ENCODE measurements at places on chromosomes 6 and 20.

- no peak for DNase-seq
These were observed 126.7 kb upstream of the MLIP start for GRCh38 chr6:53984581-53984980.

GRCh38 chr6:75205776-75206575, at the start of gene COL12A1:
Gene COL12A1 (minus strand): TSS chr6:75206053. CDS start chr6:75202792, 3,261 bp downstream.
- peak; percentile 76 for DNase-seq

DNA sequence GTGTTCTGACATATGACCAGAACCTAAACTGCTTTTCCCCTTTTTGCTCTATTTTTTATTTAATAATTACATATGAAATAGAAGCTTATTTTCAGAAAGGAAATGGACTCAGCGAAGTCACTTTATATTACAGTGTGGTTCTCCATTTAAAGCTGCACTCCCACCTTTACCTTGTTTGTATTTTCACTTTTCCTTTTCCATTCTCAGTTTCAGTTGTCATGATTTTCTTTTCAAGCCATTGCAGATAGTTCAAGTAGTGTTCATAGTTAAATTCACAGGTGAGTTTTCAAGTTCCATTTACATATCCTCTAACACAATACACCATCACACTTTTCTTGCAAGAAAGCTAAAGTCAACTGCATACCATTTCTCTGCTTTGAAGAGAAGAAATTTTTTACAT, 400.2 kb downstream of the HACE1 start:
- no peak for DNase-seq

DNA sequence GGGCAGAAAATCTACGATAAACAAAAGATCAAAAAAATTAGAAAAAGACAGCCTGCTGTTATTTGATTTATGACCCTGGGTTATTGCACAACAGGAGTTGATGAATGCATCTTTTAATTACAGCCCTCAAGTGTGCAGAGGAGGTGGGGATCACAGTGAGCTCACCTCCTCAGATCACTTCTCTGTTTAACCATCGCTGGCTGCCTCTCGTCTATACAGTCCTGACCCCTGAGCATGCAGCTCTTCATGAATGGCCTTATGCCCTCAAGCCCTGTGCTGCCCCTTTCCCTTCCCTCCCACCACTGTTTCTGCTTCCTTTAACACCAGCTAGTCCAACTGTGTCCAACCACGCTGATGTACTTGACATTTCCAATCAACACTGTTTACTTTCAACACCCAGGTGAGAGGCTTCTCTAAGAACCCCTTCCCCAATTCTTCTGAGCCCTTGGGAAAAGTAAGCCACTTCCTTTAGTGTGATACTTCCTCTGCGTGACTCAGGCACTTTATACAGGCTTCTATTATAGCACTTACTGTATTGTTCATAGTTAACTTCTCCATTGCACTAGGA, 60.6 kb upstream of the RIPOR2 start:
- DNase-seq, result no peak

- DNase-seq, result no peak
These were observed 128.4 kb downstream of the KLHL32 start for GRCh38 chr6:97052896-97053295.

GRCh38 chr6:30656513-30656912, 9.6 kb downstream of the C6orf136 start:
- DNase-seq, result no peak

DNA sequence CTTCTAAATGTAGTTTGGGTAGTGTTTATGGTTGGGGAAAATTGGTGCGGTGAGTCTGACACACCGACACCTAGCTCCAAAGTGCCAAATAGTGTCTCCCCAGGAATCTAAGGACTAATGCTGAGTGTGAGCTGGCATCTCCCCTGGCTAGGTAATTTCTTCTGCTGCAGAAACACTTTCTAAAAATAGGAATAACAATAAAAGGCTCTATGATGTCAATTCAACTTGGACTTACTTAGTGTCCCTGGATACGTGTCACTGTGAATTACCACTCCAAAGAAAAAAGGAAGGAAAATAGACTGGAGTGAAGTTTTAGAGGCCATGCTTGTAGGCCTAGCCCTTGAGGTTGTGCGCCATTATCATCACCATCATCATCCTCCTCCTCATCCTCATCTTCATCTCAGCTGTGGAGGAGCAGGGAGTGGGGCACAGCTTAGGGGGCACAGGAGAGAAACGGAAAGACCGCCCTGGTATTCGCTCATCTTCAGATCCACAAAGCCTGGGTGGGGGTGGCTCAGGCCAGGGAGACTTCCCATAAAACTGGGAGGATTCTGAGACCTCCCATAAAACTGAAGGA, 89.6 kb downstream of the TBC1D7 start:
- no peak for DNase-seq

DNA sequence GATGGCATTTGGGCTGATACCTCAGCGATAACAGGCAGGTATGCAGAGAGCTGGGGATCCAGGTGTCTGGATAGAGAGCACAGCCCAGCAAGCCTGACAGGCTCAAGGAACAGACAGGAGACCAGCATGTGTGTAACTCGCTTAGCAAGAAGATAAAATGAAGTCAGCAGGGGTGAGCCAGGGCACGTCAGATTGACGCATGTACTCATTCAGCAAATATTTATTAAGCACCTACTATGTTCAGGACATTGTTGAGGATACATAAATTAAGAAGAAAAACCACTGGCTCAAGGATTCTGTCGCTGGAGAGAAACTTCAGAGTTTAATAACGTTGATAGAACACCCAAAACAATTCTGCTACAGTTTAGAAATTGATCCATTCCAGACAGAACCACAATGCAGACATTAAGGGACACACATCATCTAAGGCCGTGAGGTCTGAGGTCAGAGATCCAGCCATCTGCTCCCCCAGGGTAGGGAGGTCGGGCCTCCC, 1.0 kb upstream of the DUSP22 start:
- DNase-seq, result peak; percentile 36

DNA sequence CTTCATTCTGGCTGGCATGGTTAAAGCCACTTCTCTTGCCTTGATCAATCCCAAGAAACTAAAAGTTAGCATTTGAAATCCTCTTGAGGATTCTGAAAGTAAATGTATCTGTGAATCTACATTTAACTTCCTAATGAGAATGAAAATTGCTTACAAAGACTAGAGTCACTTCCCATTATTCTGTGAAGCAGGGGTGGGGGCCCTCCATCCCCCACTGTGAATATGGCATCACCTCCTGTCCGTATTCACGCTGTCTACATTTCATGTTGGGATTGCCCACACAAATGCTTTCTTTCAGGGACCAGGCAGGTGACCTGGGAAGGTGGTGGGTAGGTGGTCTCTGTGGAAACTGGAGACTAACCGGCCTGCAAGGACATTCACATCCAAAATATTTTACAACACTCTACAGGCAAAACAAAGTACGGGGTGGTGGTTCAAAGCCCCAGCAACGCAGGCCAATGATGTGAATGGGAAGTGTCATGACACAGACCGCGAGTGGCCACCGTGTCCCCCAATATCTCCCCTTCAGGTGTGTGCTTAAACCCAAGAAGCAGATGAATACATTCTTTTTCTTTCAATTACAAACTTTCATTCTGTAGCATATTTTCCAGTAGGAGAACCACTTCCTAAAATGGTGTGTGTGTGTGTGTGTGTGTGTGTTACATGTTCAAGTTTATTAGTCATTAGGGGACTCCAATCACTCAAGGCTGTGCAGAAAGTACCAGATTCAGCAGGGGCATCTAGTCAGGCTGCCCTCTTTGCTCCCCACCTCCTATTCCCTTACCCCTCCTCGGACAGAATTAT, 132.2 kb downstream of the PRND start:
- DNase-seq, result no peak

DNA sequence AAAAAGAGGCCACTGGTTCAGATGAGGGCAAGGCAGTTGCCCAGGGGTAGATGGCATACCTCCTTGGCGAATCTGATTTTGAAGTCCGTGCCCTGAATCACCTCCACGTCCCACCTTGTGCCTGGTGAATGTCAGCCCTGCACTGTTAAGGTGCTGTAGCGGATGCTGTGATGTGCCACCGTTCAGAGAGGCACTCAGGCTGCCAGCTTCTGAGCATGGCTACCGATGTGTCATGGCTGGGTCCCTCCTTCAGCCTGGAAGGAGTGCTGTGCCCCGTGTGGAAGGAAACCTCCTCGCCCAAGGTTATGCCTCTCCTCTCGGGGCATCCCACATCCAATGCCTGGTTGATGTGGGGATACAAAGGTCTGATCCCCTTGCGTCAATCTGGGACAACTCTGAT, 43.6 kb downstream of the UST start:
- no peak for DNase-seq

DNA sequence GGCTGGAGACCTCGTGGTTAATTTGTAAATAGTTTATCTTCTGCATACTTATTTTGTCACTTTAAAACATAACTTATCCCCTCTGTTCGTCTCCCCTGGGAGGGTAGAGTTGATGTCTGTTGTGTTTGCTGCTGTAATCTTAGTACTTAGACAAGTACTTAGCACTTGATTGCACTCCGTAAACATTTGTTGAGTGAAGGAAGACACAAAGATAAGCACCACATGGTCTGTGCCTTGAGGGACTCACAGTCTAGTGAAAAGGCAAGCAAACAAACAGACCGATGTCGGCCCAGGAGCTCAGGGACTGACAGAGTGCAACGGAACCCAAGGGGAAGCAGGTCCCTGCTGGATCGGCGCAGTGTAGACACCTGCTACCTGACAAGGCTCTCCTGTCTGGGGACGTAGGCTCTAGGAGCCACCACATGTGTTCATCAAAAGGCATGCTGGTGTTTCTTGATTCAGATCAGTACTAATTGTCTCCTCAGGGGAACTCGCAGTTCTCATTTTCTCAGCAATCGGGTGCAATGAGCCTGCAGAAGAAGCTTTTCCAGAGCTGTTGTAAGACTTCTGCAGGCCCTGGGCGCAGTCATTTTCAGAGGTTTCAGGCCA, 31.4 kb downstream of the EDN3 start:
- no peak for DNase-seq

- no peak for DNase-seq
These were observed 85.4 kb upstream of the OGFRL1 start for GRCh38 chr6:71203206-71203605.

DNA sequence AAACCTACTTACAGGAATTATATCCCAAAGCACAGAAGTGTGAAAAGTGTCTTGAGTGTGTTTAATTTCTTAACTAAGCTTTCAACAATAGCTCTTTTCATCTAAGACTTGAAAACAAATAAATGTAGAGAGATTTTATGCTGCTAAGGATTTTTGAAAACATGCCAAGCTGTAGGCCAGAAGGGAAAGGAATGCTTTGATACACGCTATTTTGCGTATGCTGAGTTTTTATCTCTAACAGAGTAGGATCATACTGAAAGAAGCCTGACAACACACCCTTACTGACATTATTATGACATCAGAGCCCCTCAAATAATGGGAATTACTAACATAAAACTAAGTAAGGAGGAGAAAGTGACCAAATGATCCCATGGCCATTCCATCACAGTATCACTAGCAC, 265.5 kb downstream of the KHDC1L start:
- DNase-seq, result no peak

DNA sequence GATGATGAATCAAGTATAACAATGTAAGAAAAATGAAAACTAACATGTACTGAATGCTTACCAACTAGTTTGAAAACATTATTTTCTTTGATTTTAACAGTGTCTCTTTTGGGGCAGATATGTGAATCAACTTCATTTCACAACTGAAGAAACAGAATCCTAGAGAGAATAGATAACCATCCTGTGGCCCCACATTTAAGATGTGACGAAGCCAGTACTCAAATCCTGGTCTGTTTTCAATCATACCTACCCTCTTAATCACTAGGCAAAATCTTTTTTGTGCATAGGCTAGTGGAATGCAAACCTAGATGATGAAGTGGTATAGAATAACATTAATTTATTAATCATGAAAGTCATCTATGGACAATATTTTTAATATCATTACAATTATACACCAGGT, 371.6 kb upstream of the EPHA7 start:
- no peak for DNase-seq

- no peak for DNase-seq
These were observed 149.4 kb upstream of the MLIP start for GRCh38 chr6:53961679-53962370.

- DNase-seq, result no peak
These were observed 106.2 kb downstream of the TULP4 start for GRCh38 chr6:158418501-158418900.

- DNase-seq, result no peak
These were observed 477.0 kb upstream of the CHD6 start for GRCh38 chr20:42095221-42095620.

DNA sequence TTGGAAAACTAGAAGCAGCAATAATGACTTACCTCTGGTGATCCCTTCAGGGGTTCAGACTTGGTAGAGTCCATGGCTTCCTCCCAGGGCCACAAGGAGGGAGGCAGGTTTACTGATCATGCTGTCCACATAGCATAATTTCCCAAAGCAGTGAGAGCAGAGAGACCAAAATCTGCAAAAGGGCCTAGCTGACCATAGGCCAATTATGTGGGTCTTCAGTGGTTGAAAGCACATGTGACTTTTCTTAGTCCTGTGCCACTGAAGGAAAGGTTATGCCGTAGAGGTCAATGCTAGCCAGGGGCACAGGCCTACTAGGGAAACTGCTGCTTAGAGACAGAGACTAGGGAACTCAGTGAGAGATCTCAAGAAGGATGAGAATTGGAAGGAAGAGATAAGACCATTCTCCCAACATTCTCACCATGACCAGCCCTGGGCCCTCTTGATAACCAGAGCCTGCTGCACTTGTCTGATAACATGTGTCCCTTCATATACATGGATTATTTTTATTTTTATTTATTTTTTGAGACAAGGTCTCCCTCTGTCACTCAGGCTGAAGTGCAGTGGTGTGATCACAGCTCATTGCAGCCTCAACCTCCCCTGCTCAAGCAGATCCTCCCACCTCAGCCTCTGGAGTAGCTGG, 2.0 kb upstream of the GTPBP2 start:
- DNase-seq, result no peak

DNA sequence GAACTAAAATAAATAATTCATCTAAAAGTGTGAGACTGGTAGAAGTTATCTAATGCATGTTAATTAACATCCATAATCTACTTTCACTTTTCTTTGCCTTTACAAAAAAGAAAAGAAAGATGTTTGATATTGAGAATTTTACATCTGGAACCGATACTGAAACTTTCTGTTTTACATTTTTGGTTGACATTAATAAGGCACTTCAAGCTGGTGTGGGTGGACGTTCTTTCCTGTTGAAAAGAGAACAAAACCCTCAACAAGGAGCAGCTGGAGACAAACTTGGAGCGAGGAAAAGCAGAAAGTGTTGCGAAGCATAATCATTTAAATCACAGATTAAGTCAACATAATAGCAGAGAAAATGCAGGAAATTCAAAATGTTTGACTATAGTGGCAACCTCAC, 575.2 kb upstream of the ADGRB3 start:
- no peak for DNase-seq

DNA sequence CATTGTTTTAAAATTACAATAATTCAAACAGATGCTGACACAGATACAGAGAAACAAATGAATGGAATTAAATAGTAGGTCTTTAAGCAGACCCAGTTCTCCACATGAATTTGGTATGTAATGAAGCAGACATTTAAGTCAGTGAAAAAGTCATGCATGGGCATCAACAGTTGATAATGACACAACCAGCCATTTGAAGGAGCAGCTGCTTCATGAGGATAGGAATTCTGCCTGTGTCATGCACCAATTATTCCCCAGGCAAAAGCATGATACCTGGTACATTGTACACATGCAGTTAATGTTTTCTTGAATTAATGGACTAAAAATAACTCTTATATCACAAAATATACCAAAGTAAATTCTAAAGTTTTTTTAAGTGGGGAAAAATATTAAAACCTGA, 11.2 kb upstream of the HEY2 start:
- no peak for DNase-seq

GRCh38 chr6:132220800-132221199, 180.5 kb downstream of the MOXD1 start:
- DNase-seq, result no peak
